ENCODE measurements at places on chromosomes 6 and 20.

DNA sequence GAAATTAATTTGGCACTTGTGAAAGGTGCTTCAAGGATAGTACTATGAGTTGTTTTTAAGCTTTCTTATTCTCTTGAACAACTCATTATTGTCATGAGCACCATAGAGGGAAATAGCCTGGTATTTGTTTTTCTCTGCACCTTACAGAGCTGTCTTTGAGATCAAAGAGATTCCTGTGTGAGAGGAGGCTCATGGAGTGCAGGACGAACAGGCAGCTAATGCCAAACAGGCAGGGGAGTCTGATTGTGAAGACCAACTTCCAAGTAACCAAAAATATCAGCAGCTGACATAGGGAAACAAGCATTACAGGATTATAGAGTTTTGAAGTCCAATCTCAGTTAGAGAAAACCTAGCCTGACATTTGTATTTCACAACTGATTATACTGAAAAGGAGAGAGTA lies 110.6 kb upstream of the TENT5A start:
- DNase-seq = no peak

- no peak for DNase-seq
Observed at GRCh38 chr6:40164345-40164755, 230.1 kb upstream of the MOCS1 start.

- DNase-seq = no peak
Observed at GRCh38 chr6:34475238-34475682, 9.4 kb downstream of the PACSIN1 start.

GRCh38 chr6:158653577-158654354 lies 3.9 kb downstream of the SYTL3 start:
- peak; percentile 83 for DNase-seq

GRCh38 chr6:40473026-40473425 lies 114.1 kb downstream of the LRFN2 start:
- no peak for DNase-seq

GRCh38 chr6:160348223-160349019 lies at the start of gene SLC22A3:
Gene SLC22A3, plus strand, starts transcription at chr6:160348378. Its CDS starts 42 bp downstream, at chr6:160348420.
- peak; percentile 20 for DNase-seq

DNA sequence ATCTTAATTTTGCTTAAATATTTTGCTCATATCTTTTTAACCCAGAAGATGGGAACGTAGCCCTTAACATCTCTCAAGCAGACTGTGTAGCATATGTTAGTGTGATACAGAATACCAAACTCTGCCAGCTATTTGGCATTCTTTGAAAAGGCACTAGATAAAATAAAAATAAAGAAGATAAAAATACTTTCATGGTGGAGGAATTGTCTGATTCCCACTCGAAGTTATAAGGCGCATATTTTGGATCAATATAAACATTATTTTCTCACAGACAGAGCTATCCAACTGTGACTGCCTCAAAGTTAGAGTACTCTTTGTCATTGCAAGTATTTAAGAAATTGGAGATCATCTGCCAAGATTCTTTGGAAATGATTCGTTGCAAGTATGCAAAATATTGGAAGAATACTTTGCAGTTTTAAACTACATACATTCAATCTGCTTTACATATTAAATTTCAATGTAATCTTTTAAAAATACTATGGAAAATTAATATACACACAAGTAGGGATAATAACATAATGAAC lies 10.8 kb upstream of the EEF1E1 start:
- no peak for DNase-seq

GRCh38 chr20:4812641-4813075 lies 90.9 kb downstream of the PRND start:
- peak; percentile 13 for DNase-seq

- DNase-seq = no peak
Observed at GRCh38 chr6:170286246-170286933, 4.5 kb downstream of the DLL1 start.

DNA sequence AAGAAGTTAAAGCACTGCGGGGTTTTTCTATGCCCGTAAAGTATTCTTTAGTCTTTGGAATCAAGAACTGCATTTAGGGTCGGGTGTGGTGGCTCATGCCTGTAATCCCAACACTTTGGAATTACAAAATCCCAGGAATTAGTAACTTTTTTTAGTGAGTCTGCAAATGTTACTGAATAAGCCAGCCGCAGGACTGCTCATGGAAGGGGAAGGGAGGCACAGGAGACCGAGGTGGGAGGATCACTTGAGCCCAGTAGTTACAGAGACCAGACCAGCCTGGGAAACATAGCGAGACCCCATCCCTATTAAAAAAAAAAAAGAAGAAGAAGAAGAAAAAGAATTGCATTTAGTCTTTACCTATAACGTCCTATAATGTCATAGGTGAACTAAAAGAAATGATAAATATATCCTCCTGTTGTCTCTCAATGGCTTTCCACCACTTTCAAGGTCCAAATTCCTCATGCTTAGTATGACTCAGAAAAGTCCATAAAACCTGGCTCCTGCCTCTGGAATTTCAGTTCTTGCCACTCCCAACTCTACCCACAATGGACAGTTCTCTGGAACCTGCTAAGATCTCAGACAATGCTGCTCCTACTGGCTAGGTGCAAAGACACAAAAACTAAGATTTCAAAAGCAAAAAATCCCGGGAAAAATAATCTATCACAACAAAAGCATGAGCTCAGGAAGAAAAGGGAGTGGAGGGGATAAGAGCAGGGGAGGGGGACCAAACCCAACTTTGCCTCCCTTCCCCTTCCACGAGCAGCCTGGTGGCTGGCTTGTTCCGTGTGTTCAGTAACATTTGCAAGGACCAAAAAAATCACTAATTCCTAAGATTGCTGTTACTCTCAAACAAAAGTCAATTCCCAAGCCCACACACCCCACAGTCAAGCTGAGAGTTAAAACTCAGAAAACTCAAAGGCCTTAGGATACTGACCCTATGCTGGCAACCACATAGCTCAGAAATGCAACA lies 39.0 kb downstream of the B4GALT5 start:
- no peak for DNase-seq

GRCh38 chr6:110363748-110364147 lies 5.6 kb upstream of the METTL24 start:
- DNase-seq = no peak

GRCh38 chr6:34908194-34908593 lies 19.1 kb downstream of the ANKS1A start:
- DNase-seq = no peak

DNA sequence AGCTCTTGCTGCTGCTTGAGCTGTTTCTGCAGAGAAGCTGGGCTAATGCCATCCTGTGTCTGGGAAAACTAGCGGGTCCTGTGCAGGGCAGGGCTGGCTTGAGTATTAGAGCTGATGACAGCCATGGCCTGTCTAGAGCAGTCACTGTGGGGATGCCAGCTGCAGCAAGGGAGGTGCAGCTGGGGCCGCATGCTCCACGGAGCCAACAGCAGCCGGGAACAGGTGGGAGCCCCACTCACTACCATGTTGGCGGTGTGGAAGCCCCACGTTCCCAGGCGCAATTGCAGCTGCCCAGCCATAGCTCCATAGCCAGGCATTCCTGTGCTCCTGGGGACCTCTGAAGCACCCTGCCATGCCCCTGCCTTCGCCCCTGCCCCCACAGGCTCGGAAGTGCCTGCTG lies 212.9 kb downstream of the TFAP2C start:
- no peak for DNase-seq

- DNase-seq = no peak
Observed at GRCh38 chr20:19725373-19725772, 32.7 kb upstream of the RIN2 start.

- no peak for DNase-seq
Observed at GRCh38 chr6:69881322-69882151, 15.2 kb downstream of the COL19A1 start.

- no peak for DNase-seq
Observed at GRCh38 chr6:44059359-44060346, 67.6 kb downstream of the MRPL14 start.

DNA sequence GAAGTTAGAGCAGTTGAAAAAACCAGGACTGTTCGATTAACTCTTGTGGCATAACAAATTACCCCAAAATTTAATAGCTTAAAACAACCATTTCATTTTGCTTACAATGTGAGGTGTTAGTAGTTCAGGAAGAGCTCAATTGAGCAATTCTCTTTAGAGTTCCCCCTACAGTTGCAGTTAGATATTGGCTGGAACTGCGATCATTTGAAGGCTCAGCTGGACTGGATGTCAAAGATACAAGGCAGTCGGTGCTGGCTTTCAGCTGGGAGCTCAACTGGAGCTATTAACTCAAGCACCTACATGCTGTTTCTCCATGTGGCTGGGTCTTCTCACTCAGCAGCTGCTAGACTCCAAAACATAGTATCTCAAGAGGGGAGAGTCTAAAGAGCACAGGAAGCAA lies 96.0 kb upstream of the LOC128125822 start:
- DNase-seq = no peak

DNA sequence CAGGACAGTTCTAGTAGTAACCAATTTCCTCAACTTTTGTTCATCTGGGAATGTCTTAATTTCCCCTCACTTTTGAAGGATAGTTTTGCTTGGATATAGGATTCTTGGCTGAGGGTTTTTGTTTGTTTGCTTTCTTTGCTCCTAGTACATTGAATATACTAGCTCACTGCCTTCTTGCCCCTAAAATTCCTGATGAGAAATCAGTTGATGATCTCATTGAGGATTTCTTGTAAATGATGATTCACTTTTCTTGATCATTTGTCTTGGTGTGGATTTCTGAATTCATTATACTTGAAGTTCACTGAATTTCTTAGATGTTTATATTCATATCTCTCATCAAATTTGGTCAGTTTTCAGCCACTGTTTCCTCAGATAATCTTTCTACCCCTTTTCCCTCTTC lies 49.1 kb upstream of the PRDM1 start:
- no peak for DNase-seq

- DNase-seq = no peak
Observed at GRCh38 chr20:33061658-33062028, 7.9 kb downstream of the BPIFB3 start.

DNA sequence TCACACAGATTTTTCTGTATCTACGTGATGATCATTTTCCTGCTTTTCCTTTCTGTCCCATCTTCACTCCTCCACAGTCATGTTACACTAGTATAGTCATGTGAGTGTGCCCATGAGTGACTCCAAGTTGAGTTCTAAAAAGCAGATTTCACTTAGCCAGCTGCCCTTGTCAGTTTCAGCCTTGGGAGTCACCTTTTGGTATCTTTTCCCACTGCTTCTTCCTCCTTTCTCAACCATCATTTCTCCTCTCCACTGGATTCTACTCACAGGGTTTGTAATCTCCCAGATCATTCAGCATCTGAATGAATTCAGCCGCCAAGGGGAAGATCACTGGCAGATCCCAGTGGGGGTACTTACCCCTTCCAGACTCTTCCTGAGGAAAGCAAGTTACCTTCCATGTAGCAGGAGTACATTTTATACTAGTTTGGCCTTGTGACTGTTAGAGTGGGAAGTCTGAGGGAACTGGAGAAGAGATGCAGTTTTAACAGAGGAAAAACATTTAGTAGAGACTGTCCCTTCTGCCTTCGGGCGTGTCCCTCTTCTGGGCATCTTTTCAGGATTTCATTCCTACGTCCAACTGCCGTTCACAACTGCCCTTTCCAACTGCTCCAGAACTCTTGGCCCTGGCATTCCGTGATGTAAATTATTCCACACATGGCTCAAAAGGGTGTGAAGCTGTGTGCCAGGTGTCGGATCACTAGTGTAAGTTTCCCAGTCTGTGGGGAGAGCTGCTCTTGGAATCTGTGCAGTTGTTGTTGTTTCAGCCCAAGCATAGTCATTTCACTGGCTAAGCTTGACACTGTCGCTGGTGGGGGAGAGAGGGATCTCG lies 38.9 kb downstream of the BICRAL start:
- no peak for DNase-seq

GRCh38 chr6:119025793-119026192 lies 52.7 kb downstream of the FAM184A start:
- no peak for DNase-seq

DNA sequence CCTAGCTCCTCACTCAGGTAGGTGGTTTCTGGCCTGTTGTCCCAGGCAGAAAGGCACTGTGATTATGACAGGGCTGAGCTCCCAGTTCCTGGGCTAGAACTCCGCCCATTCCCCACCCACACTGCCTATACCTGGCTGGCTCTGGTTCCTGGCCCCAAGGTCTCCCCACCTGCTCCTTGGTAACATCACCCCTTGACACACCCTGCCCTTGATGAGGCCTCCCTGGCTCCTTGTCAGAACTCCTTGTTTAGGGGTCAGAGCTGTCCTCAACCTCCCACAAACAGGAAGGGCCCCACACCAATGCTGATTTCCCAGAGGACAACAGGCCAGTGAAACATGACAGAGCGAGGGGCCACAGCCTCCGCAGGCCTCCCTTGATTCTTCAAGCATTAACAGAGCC lies 15.5 kb upstream of the MYMX start:
- no peak for DNase-seq

- no peak for DNase-seq
Observed at GRCh38 chr6:107488174-107488874, 1.6 kb upstream of the SOBP start.

- no peak for DNase-seq
Observed at GRCh38 chr20:39658662-39659409, 696.7 kb downstream of the DHX35 start.

DNA sequence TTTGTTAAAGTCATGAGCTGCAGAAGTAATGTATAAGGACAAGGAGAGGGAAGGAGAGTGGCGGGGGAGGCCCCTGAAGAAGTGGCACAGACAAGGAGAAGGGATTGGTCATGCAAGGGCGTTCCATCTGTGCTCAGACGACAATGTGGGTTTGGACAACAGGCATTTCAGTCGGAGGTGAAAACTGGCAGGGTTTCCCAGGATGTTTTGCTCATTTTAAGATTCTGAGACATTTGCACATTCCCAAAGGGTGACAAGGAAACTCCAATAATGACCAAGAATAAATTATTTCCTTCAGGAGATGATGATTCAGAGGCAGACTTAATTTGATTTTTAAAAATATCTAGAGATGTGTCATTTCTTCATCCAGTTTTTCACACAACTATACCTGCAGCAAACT lies 181.8 kb downstream of the HIVEP2 start:
- DNase-seq = no peak

GRCh38 chr20:13778827-13779226 lies 5.9 kb downstream of the ESF1 start:
- DNase-seq = no peak

- DNase-seq = no peak
Observed at GRCh38 chr6:166008441-166009369, 158.9 kb downstream of the TBXT start.

- no peak for DNase-seq
Observed at GRCh38 chr6:89122625-89123024, 4.8 kb upstream of the SRSF12 start.

DNA sequence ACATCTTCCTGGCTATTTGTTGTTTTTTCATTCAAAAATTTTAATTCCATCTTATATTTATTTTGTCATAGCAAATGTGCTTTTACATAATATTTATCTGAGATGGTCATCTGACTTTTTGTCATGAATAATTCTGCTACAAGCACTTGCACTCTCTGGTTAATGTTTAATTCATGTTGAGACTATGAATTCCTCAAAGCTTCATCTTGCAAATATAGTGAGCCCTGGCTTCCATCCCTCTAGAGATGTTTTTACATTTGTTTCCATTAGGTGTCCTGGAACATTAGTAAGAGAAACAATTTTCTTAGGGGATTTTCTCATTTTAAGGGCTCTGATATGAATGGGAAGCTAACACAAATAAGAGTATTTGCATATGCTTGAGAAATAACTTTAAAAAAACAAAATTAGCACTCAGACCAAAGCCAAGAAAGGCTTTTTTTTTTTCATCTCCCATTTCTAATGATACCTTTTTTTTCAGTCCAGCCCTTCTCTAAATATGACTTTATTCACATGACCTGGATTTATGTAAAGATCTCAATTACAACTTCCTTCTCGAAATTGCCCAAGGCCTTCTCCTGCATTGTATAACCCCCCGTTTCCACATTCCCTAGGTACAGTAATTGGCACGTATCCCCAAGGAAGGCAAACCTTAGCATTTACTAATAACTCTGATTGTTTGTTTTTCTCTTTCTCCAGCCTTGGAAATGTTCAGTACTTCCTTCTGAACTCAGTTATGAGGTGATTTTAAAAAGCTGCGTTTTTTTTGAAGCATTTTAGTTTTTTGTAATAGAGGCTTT lies 797.0 kb upstream of the GJE1 start:
- no peak for DNase-seq
